Adipocyte (in vitro differentiated cells): ENCODE measurements at places on chromosomes 2 and 18.

DNA sequence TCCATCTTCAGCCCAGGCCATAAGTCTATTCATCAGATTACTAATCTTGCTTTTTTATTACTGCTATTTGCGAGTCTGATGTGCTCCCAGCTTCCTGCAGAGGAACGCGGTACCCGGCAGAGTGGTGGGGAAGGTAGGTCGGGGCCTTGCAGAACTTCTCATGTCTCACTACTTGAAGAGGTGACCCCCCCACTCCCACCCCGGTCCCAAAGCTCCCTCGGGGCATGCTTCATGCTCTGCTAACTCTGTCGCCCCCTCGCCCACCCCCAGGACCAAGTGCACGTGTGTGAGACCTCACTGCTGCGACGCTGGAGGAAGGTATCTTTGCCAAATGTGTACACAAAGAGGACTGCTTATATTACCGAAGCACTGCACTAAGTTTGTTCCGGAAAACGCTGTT, 129.4 kb upstream of the RAB12 start:
- no peak for DNase-seq

DNA sequence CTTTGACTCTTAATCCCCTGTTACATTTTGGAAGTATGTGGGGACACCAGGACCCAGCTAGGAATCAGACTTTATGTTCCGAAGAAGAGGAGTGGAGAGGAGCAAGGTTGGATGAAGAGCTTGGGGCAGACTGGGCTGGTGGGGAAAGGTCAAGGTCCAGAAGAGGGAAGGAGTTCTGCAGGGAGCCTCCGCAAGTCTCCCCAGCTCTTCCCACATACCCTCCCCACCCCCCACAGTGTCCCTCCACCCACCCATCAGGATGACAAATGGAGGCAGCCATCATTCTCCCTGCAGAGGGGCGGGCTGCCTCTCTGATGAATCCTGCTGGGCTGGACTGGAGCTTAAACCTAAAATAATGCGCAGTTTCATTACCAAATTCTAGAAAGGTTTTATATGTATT, 77.2 kb downstream of the ACKR3 start:
- no peak for DNase-seq

DNA sequence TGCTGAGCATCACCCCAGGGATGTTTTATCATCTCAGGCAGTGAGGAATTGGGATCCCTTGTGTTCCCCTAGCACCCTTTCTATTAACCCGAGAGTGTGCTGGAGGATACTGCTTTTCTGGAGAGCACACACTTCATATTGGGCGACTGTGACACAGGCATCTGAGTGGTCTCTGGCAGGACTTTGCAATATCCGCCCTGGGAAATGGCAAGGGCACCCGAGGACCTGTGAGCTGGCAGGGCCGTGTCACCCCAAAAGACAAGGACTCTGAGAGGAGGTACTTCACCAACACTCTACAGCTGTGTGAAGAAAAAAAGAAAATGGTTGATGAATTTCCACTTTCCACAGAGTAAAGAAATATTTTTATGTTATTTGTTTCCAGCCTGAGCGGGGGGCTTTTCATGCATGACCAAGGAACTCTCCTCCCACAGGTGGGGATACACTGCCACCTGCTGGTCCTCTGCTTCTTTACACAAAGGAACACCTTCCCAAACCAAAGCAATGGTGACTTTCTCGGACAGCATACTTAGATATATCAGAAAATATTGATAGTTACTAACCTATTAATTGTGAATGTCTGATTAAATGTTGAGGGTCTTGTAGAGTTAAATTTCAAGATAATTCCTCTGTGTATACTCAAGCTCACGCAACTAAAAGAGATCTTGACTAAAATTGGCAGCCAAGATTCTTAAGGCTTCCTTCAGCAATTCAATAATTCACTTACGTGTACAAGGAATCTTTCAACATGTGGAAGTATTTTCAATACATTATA, 45.9 kb upstream of the REG3G start:
- no peak for DNase-seq

- peak; percentile 24 for DNase-seq
Measured at GRCh38 chr2:159249990-159250715, 36.4 kb downstream of the WDSUB1 start.

GRCh38 chr18:7662866-7663265, 95.8 kb downstream of the PTPRM start:
- DNase-seq: no peak

DNA sequence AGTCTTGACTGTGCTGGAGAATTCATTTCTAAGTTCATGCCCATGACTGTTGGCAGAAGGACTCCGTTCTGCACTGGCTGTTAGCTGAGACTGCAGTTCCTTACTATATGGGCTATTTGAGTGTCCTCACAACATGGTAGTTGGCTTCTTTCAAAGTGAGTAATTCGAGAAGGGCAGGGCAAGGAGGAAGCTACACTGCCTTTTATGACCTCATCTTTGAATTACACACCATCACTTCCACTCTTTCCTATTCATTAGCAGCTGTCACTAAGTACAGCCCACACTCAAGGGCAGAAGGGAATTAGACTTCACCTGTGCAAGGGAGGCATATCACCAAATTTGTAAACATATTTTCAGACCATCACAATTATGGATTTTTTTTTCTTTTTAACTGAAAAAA, 55.9 kb upstream of the EPAS1 start:
- no peak for DNase-seq

DNA sequence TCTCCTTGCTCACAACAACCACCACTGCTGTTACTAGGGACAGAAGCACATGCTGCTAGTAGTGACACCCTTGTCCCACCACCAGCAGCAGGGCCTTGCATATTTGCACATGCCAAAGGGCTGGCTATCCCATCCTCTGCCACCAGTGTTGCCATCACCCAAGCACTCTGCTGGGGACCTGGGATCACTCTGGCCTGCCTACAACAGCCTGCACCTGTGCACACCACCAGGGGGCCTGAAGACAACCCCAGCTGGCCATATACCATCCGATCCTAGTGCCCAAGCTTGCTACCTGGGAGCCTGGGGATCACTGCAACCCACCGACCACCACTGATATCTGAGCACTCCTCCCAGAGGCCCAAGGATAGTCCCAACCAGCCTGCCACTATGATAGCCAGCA, 99.9 kb upstream of the FANCL start:
- no peak for DNase-seq

DNA sequence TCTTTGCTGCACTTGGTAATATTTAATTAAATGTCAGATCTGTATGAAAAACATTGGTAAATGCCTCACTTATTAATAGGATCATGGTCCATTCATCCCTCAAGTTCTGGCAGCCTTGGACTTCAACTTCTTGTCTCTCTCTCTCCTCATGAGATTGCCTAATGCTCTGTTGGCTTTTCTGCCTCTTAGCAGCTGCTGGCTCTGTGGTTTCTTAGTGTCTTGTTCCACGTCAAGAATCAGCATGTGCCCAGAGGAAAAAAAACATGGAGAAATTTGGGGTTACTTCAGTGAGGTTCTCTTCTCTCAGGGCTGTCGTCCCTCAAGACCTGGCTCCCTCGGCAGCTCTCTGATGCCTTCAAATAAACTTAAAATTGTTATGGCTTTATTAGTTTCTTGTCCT, 75.4 kb downstream of the TAF4B start:
- peak; percentile 22 for DNase-seq

GRCh38 chr2:130849896-130850787, 13.4 kb downstream of the ARHGEF4 start:
- no peak for DNase-seq

GRCh38 chr2:55311444-55311870, 42.4 kb upstream of the MTIF2 start:
- DNase-seq: peak; percentile 43

DNA sequence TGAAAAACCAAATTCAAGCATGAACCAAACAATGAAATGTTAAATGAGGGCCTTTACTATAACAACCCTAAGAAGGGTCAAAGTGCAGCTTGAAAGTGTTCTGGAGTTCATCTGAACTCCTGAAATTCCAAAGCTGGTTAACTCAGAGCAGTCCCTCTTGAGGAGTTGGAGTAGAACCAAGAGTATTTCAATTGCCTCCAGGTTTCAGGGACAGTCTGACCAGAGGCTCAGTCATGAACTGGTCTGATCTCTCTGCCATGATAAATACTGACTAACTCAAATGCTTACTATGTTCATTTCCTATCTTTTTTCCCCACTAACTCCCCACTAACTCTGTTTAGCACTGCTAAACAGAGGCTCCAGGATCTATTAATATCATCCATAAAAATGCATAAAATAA, 2.7 kb downstream of the STARD7 start:
- peak; percentile 69 for DNase-seq

- DNase-seq: peak; percentile 64
Measured at GRCh38 chr2:72081451-72081850, 66.2 kb downstream of the CYP26B1 start.

DNA sequence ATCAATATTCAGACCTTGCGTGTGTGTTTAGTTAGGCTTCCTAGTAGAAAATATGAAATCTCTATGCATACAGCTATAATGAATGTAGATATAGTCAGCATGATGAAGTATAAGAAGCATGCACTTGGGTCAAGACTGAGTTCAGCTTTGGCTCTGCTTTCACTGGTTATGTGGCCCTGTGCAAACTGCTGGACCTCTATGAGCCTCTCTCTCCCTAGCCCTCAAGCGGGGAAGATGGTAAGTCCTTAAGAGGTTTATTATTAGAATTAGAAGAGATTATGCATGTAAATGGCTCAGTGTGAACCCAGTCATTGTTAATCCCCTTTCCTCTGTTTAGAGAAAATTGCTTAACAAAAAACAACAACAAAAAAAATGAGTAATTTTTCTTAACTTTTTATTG, 178.8 kb upstream of the NXPH2 start:
- DNase-seq: no peak

GRCh38 chr2:26946841-26947784, 23.3 kb upstream of the MAPRE3 start:
- peak; percentile 49 for DNase-seq

- DNase-seq: peak; percentile 30
Measured at GRCh38 chr2:168350380-168350779, 103.0 kb upstream of the STK39 start.

- no peak for DNase-seq
Measured at GRCh38 chr2:147924647-147925046, 79.8 kb downstream of the ACVR2A start.

- DNase-seq: peak; percentile 66
Measured at GRCh38 chr2:63050334-63051041, at the start of gene OTX1. Gene OTX1 (plus strand): TSS chr2:63050830. CDS start chr2:63052991, 2,161 bp downstream.

DNA sequence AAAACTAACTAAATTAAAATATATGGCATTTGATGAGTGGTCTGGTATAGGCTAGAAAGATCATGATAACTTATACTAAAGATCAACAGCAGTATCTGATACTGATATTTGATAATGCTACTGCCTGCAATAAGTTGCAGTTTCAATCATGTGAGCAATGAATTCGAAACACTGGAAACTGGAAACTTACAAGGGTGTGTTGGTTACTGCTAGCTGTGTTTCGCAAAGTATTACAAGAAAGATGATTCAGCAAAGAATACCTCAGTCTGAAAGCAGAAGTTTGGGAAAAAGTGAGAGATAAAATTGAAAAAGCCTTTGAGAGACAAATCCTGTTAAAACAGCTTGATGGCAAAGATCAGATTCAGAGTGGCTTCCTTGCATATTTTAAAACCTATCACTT, 294.5 kb downstream of the CCDC178 start:
- peak; percentile 17 for DNase-seq

DNA sequence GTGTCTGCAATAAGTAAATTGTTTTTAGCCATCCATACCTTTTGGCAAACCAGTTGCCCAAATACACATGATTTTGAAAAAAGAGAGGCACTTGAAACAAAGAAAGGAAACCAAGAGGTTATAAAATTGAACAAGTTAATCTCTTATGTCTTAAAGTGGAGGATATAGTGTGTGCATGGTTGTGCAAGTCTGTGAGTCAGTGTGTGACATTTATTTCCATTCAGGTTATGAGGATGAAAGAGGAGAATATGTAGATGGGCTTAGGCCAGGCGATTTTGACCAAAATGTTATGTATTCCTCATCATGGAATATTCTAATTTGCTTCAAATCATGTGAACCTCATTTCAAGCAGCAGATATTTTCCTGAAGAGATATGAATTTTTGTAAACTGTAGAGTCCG, 123.3 kb downstream of the SETBP1 start:
- DNase-seq: peak; percentile 42
